ENCODE measurements at places on chromosomes 5 and 9. TPM values are rescaled to one million over a fixed set of nuclear protein-coding genes. Genes with fewer than 3 reads are reported as not detected.

- no peak for DNase-seq
These were observed 1.1 kb downstream of the PRUNE2 start for GRCh38 chr9:76904661-76905457.

GRCh38 chr9:69673311-69673640 is 1.1 kb upstream of the APBA1 start:
- DNase-seq = no peak

Gene ARID3C
- total RNA-seq = not detected

- DNase-seq = no peak
These were observed 691 bp downstream of the THBS4 start for GRCh38 chr5:80035839-80036238.

Gene F2R
- total RNA-seq = 10.4 TPM

- no peak for DNase-seq
These were observed 137.3 kb downstream of the TMC1 start for GRCh38 chr9:72658703-72659102.

Gene ADAMTS2
- total RNA-seq = 39.5 TPM

DNA sequence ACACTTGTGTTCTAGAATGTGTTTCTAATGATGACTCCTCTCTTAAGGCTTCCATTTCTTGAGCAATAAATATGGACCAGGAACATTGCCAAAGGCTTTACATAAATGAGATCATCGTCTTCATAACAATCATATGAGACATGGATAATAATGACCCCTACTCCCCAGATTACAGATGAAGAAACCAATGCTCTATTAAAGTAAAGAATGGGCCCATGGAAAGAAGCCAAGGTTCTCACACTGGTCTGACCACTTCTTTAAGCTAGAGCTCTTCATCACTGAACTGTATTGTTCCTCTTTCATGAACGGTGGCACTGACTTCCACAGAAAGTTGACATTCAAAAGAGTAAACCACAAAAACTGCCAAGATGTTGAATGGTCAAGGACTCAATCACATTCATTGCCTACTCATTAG is 65.3 kb downstream of the MARCHF3 start:
- no peak for DNase-seq

- no peak for DNase-seq
These were observed 516.6 kb upstream of the MEF2C start for GRCh38 chr5:89399548-89399947.

GRCh38 chr5:15499528-15500324 is at the start of gene FBXL7:
TSS of gene FBXL7 (plus strand) at chr5:15500180.
- peak; percentile 29 for DNase-seq

Gene SEMA6A
- total RNA-seq = 38.5 TPM

GRCh38 chr5:2995035-2995434 is 243.6 kb upstream of the IRX2 start:
- DNase-seq = no peak

DNA sequence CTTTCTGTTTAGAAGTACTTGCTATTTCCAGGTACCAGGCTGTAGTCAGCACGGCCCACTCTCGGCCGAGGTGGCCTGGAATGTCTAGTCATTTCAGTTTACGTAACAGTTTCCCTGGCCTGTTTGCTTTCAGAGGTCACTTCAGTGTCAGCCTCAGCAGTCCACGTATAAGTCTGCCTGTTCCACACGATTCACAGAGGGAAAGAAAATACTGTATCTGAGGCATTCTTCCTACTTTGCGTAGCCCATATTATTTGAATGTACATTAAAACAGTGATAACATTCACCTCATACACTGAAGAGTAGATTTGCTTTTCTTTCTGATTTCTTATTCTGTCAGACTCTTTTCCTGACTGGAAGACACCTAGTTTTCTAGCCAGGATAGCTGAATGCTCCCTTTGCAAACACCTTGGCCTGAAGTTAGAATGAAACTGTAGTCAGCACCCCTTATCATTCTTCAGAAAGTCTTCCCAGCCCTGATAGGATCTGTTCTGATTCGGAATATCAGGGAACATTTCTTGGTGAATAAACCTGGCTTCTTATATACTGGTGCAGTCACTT is 140.9 kb downstream of the AOPEP start:
- no peak for DNase-seq
